ENCODE measurements at places on chromosomes 5 and 9.

GRCh38 chr5:159096243-159096923 lies 3.3 kb downstream of the EBF1 start:
- ATAC-seq, result no peak

DNA sequence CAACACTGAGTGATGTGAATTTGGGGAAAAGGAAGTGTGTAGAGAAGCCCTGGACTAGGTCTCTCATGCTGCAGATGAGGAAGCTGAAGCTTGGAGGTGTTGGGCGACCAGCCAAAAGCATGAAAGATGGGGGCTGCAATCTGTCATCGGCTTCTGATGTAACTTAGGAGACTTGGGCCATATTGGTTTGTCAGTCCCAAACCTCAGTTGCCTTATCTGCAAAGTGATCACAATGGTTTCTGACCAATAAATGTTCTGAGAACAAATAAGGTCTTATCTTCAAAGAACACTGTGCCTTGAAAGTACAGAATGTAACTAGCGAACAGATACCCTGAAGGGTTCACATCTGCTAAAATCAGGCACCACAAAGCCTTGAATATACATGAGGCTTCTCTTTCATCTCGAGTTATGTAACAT lies 198.4 kb upstream of the NR3C1 start:
- no peak for ATAC-seq

DNA sequence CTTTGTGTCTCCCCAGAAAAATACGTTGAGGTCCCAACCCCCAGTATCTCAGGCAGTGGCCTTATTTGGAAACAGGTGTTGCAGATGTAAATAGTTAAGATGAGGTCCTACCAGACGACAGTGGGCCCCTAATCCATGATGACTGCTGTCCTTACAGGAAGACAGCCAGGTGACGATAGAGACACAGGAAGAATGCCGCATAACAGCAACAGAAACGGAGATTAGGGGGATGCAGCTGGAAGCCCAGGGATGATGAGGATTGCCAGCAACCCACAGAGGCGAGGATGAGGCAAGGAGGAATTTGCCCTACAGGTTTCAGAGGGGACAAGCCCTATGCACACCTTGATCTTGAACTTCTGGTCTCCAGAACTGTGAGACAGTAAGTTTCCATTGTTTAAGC lies 46.5 kb downstream of the ROPN1L start:
- no peak for ATAC-seq

DNA sequence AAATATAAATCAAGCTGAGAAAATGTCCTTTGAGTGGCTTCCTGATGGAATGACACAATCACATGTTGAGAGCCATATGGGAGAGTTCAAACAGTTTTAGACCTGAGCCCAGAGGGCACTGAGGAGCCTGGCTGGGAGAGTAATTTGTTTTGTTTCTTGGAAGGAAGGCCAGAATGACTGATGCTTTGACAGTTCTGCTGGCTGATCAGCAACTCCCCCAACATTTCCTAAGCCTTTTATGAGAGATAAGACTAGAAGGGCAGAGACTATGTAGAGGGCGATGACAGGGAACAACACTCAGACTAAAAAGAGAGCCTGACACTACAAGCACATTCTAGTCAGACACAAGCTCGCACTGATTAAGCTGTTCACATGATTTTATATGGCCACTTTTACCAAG lies 169.2 kb downstream of the COX7C start:
- ATAC-seq, result no peak

GRCh38 chr5:172163346-172163745 lies 24.7 kb downstream of the STK10 start:
- ATAC-seq, result no peak

GRCh38 chr9:112411626-112412027 lies 31.7 kb downstream of the HSDL2 start:
- no peak for ATAC-seq

DNA sequence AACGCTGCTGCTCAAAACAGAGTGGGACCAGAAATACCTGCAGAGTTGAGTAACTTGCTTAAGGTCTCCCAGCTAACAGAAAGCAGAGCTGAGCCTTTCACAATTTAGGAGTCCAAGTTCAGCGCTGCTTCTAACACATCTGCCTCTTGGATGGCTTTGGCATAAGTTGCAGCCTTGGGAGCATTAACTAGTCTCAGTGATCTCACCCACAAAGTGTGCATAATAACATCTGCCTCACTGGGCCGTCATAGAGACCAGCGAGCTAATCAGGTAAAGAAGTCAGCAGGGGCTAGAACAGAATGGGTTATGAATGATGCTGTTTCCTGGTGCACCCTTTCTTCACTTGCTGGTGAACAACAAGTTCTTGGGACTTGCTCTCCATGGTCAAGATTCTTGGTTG lies 36.5 kb downstream of the WWC1 start:
- no peak for ATAC-seq

DNA sequence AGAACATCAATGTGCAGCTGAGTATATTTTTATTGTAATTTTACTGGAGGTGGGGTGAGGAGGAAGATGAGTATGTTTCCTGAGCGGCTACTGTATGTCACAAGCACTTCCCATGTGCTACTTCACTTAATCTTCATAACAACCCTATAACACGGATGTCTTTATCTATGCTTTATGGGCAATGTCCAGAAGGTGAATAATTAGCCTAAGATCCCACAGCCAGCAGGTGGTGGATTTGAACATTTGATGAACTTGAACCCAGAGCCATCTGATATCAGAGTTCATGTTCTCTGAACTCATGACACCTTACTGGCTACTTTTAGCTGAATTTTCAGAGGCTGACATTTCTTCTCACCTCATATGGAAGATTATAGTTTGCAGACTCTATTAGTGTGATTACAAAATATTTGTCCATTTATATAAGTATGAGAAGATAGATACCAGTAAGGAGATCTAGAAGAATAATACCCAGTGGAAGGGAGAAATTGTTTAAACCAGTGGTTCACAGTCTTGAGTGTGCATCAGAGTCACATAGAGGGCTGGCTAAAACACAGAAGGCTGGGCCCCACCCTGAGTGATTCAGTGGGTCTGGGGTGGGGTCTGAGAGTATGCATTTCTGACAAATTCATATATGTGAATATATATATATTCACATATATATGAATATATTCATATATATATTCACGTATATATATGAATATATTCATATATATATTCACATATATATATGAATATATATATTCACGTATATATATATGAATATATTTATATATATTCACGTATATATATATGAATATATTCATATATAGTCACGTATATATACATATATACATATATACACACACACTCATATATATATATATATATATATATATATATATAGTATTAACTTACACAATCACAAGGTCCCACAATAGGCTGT lies 164.4 kb upstream of the NR3C1 start:
- ATAC-seq, result no peak

Data from activated CD4-positive, CD25-positive, alpha-beta regulatory T cell treated with anti-CD3 and anti-CD28 coated beads, Interleukin-2, amount 50 U/mL, for 24 hours (primary cell).